Activated naive CD4-positive, alpha-beta T cell treated with anti-CD3 and anti-CD28 coated beads, Interleukin-2, amount 50 U/mL, for 72 hours (primary cell): ENCODE measurements at places on chromosomes 3 and 15.

DNA sequence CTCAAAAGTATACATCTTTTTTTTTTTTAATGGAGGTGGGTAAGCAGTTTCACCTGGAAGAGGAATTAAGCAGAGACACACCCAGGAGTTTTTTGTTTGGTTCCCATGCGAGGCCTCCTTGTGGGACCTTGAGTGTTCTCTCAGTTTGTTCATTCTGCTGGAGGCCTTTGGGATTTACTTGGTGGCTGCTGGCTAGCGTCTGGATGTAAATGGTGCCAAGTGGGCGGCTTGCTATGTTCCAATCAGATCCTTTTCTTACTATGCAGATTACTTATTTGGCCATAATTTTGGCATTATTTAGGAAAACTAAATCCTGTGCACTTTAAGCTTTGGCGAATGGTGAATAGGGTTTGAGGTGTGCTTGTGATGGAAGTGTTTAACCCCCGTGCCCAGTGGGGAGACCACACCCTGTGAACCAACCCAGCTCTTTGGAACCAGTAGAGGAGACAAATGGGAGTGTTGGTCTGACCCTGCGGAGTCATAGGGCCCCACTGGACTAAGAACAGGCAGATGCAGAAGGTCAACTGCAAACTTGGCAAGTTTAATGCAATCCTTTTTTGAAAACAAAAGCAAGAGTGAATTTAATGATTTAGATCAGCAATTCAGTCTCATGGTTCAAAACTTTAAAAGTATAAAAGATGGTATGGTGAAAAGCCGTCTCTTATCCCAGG lies 79.4 kb downstream of the EBLN2 start:
- DNase-seq, result no peak

GRCh38 chr3:151568184-151568583 lies 107.3 kb upstream of the IGSF10 start:
- DNase-seq, result no peak

DNA sequence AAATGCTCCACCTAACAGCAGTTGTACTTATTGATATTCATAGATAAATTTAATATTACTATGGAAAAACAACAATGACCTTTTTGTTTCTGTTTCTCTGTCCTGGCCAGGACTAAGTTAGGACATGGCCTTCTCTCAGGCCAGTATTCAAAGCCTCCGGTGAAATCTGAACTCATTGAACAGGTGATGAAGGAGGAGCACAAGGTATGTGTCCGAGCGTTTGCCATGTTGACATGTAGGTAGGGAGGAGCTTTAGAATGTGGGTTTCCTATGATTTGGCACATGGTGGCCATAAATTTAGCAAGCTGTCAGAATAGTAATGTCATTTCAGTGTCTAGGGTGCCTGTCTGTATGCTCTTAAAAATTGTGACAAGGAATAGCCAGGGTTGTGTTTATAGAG lies 77.7 kb downstream of the USP13 start:
- no peak for DNase-seq

- no peak for DNase-seq
Observed at GRCh38 chr3:191296041-191296541, 33.1 kb upstream of the CCDC50 start.

DNA sequence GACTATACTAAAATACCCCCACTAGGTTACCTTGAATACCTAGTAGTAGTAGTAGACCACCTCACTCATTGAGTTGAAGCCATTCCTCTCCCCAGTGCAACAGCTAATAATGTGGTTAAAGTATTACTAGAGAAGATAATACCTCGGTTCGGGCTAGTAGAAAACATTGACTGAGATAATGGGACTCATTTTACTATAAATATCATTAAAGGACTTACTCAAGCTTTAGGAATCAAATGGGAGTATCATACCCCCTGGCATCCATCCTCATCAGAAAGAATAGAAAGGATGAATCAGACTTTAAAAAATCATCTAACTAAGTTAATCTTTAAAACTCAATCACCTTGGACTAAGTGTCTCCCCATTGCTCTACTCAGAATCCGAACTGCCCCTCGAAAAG lies 49.0 kb upstream of the CACNA2D3 start:
- no peak for DNase-seq

DNA sequence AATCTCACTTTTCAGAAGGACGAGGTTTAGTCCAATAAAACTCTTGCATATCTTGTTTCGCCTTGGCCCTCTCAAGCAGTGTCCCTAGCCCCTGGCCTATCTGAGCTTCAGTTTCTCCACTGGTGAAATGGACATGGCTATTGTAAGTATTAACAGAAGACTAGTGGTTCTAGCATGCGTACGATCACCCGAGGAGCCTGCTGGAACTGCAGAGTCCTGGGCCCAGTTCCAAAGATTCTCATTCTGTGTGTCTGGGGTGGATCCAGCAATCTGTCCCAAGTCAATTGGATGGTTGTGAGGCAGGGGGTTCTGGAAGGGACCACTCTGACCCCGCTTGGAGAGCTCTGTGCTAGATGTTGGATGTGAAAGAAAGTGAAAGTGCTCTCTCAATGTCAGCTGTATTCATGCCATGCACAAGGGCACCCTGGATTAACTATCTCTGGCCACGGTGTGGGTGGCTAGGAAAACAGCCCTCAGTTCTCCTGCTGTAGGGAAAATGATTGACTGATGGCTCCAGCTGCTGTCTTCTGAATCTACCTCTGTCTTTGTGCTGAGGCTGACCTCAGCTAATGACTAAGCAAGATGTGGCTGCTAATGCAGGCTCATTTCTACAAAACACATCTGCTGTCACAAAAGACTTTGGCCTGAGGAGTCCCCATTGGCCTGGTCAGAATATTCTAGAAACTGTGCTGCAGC lies 1.9 kb upstream of the PLA1A start:
- DNase-seq, result no peak
